ENCODE measurements at places on chromosomes 5 and 9. TPM values are rescaled to one million over a fixed set of nuclear protein-coding genes. Genes with fewer than 3 reads are reported as not detected.
A peak's percentile ranks its signal among the peaks of the same experiment; 100 is the strongest.

GRCh38 chr9:107945493-107945892 lies 455.9 kb upstream of the KLF4 start:
- H3K27me3 ChIP-seq = no peaks in the 10 kb centered on the region
- H3K4me3 ChIP-seq = no peak overlapping the region
- H3K27ac ChIP-seq = no peak overlapping the region

DNA sequence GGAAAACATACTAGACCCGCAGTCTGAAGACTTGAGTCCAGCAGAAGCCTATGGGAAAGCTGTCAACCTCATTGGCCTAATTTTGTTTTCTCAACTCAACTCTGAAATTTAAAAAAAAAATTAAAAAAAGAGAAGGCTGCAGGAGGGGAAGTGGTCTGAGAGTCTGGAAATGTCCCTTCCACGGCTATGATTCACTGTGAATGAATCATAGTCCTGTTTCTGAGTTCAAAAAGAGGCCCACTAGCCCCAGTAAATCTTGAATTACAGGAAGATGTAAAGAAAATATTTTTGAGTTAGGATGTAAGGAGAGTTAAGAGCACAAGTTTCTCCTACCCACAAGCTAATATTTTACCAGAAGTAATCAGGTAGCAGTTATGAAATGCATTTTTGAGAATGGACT lies 565.5 kb upstream of the DMAC1 start:
- H3K36me3 ChIP-seq = no peaks in the 10 kb centered on the region
- no peak overlapping the region for H3K27ac ChIP-seq
- H3K27me3 ChIP-seq = no peaks in the 10 kb centered on the region
- H3K4me3 ChIP-seq = no peak overlapping the region

GRCh38 chr5:72121052-72121779 lies 13.9 kb downstream of the MAP1B start:
- peaks cover 3% of the 10 kb centered on the region for H3K36me3 ChIP-seq
- no peak for DNase-seq
- H3K4me3 ChIP-seq = no peak overlapping the region
- no peak overlapping the region for H3K27ac ChIP-seq
- H3K4me1 ChIP-seq = no peaks in the 10 kb centered on the region
- H3K27me3 ChIP-seq = no peaks in the 10 kb centered on the region

DNA sequence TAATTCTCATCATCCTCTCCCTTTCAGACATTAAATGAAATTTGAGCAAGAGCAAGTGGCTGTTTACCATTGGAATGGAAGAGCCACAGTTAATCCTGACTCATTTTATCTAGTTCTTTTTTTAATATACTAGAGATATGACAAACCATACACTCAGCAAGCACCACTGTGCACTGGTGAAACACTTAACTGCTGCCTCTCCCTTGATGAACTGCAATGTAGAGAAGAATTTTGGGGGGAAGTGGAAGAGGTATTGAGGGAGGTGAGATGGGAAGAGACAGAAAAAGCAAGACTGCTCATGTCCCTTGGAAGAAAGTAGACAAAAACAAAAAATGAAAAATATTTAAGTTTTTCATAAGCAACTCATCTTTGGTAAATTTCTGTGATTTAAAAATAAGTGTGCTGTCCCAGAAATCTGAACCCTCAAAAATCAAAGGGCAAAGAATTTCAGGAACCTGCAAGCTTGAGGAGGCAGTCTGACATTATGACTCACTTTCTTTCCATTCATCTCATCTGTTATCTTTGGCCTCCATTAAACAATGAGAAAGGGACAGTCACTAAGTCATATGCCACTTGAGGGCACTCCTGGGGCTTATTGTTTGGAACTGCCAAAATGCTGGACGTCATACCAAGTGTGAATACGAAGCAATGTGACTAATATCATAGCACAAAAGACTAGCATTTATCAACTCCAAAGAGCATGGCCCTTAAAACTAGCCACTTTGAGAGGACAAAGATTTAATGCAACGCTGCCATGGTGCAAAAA lies 566.8 kb upstream of the DMAC1 start:
- H3K27me3 ChIP-seq = no peaks in the 10 kb centered on the region
- H3K4me1 ChIP-seq = no peaks in the 10 kb centered on the region
- H3K36me3 ChIP-seq = no peaks in the 10 kb centered on the region
- no peak overlapping the region for H3K4me3 ChIP-seq

DNA sequence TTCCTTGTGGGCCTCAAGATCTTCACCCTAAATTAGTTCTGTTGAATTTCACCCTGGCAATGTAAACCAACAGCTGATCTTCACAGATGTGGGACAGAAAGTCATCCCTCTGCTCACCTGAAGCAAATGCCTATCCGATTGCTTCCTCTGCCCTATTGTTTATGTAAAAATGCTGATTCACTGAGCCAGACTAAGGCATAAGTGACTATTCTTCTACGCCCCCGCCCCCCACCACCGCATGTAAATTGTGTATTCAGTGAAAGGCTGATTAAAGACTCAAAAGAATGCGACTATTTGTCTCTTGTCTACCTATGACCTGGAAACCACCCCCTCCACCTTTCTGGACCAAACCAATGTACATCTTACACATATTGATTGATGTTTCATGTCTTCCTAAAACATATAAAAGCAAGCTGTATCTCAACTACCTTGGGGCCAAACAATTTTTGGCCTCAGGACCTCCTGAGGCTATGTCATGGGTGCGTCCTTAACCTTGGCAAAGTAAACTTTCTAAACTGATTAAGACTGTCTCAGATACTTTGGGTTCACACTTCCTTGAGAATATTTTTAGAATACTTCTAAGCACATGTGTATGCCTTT lies 129.7 kb upstream of the BOD1 start:
- no peaks in the 10 kb centered on the region for H3K36me3 ChIP-seq
- H3K4me3 ChIP-seq = peak overlapping the region; percentile 0
- peak; percentile 41 for DNase-seq
- H3K4me1 ChIP-seq = peaks cover 21% of the 10 kb centered on the region
- H3K27me3 ChIP-seq = no peaks in the 10 kb centered on the region
- H3K27ac ChIP-seq = peak overlapping the region; percentile 63

DNA sequence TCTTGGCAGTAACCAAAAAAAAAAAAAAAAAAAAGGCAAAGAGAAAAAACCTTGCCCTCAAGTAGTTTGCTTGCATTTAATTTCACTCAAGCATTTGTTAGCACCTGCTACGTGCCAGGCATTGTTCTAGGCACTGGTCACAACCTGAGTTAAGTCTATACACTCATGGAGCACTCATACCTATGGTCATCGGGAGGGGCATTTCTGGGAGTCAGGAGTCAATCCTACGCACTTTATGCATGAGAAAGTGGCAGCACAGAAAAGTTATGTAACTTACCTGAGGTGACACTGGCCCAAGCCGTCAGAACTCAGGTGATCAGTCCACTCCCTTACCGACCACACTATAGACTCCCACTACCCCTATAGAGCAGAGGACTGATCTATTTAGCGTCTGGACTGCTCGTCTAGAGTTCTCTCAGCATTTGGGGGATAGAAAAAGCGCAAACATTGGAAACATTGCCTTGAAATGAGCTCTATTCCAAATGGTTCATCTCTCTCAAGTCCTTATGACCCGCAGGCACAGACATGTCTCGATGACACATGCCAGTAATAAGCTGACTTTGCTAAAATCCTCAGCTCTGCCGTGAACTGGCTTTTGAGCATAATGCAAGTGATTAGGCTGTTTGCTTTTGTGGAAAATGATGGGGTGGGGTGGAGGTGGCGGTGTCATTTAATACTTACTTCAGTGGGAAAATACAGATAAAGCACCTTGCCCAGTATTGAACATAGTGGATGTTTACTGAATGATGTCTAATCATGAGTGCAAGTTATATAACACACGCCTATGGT lies 160.2 kb downstream of the ARHGEF28 start:
- no peaks in the 10 kb centered on the region for H3K27me3 ChIP-seq
- DNase-seq = no peak
- H3K36me3 ChIP-seq = no peaks in the 10 kb centered on the region
- H3K27ac ChIP-seq = peak overlapping the region; percentile 52

- no peak overlapping the region for H3K4me3 ChIP-seq
- no peak overlapping the region for H3K27ac ChIP-seq
- H3K27me3 ChIP-seq = no peaks in the 10 kb centered on the region
- no peaks in the 10 kb centered on the region for H3K4me1 ChIP-seq
- DNase-seq = no peak
Observed at GRCh38 chr5:26572480-26572879, 465.9 kb downstream of the CDH9 start.

GRCh38 chr9:105535920-105536668 lies 21.8 kb upstream of the FKTN start:
- H3K36me3 ChIP-seq = no peaks in the 10 kb centered on the region
- no peaks in the 10 kb centered on the region for H3K27me3 ChIP-seq
- no peak overlapping the region for H3K27ac ChIP-seq
- H3K4me1 ChIP-seq = no peaks in the 10 kb centered on the region
- H3K4me3 ChIP-seq = no peak overlapping the region
- DNase-seq = no peak

- no peak overlapping the region for H3K27ac ChIP-seq
- H3K27me3 ChIP-seq = no peaks in the 10 kb centered on the region
- peak; percentile 19 for DNase-seq
- H3K36me3 ChIP-seq = no peaks in the 10 kb centered on the region
Observed at GRCh38 chr5:128494516-128494915, 43.5 kb downstream of the FBN2 start.

The PTTG1 gene
- total RNA-seq = 144 TPM

The PCDHB2 gene
- not detected for total RNA-seq

The OCLN gene
- 154 TPM for total RNA-seq

The SYNPO gene
- 0.92 TPM for total RNA-seq

Data from Calu3 (cell line).